ENCODE measurements at places on chromosomes 16 and 17. TPM values are rescaled to one million over a fixed set of nuclear protein-coding genes. Genes with fewer than 3 reads are reported as not detected.
A peak's percentile ranks its signal among the peaks of the same experiment; 100 is the strongest.

- no peak for DNase-seq
Observed at GRCh38 chr16:4795828-4796572, 831 bp downstream of the SMIM22 start.

DNA sequence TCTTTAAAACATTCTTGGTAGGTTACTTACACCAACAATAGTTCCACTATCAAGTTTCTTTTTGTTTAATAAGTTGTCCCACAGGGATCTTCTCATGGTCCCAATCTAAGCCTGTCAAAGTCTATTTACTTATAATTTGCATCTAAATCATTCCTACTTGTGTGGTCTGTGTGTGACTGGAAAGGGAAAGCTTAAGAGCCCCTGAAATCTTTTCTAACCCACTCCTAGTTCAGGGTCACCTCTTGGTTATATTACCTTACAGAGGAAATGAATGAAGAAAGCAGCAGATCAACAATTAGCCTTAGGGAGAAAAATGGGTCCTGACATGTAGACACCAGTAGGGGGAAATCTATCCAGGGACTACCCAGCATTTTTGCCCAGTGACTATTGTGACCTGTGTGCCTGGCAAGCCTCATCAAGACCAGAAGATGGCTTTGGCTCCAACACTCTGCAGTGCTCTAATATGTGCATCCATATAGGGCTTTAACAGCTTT, 110.4 kb upstream of the HAS3 start:
- DNase-seq: no peak

DNA sequence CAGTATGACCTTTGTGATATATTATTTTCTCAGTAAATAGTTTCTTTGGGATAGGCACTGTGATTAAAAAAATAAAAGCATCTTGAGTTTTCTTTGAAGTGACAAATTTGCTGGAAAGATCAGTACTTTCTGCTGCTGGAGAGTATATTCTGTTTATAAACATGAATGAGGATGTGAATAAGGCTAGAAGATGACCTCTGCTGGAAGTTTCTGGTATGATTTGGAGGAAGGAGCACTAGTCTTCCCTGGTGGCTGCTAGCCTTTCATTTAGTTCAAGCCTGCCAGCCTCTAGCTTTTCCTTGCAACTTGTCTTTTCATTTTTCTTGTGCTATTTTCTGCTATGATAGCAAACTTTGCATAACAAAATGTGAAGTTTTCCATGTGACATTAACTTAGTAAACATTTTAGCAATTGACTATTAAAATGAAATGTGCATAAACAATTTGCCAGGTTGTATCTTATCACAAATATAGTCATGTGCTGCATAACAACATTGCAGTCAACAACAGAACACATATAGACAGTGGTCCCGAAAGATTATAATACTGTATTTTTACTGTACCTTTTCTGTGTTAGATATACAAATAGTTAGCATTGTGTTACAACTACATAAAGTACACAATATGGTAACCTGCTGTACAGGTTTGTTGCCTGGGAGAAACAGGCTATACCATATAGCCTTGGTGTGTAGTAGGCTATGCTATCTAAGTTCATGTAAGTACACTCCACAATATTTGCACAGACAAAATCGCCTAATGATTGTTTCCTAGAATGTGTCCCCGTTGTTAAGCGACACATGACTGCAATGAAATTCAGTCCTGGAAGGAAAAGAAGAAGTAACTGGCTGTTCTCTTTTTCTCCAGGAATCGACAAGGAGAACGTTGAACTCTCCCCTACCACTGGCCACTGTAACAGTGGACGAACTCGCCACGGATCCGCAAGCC, 18.1 kb upstream of the RAB11FIP4 start:
- DNase-seq: peak; percentile 70

DNA sequence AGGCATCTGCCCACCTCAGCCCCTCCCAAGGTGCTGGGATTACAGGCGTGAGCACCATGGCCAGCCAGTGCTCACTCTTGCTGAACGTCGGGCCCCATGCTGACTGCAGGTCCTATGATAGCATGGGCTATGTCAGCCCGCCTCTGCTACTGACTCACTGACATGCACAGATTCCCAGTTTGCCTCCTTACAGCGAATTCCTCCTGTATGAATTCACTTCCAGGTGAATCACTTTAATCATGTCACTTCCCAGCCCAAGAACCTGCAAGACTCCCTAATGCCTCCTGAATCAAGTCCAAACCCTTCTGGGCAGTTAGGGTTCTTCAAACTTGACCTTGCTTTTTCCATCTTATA, 16.1 kb upstream of the UBTF start:
- DNase-seq: peak; percentile 25

GRCh38 chr17:76848670-76849069, 19.5 kb upstream of the MGAT5B start:
- DNase-seq: no peak

DNA sequence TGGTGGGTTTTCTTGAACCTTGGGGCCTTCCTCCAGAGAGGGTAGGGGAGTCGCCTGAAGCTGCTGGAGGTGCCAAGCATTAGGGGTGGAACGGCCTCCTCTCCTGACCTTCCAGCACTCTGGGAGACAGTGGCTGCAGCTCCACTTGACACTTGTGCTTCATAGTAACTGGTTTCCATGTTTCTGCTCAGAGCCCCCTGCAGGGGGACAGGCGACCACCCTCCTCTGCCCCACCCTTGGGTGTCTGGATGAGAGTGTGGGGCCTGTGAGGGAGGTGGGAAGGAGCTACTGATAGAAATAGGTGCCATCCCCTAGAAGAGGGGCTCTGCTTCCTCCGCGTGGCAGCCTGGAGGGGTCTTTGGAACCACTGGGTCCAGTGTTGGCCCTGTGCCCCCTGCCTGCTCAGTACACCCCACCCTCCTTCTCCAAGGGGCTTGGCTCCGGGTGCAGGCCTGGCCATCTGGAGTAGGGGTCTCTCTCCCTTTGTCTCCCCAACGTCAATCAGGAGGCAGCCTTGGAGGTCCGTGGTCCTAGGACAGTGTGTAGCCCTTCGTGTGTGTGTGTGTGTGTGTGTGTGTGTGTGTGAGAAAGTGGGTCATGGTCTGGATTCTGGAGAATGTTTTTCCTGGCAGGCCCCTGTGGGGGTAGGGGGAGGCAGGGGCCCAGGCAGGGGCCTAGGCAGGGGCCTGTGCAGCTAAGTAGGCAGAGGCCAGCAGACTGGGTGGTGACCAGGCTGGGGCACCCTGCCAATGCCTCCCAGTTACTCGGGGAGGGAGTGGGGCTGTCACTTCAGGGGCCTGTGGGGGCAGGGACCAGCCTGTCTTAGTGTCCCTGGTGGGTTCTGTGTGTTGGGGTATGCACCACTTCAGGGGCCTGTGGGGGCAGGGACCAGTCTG, 4.9 kb downstream of the LASP1 start:
- no peak for DNase-seq

The SDR42E2 gene
- total RNA-seq: not detected

The PNMT gene
- not detected for total RNA-seq
